ENCODE measurements at places on chromosomes 2 and 18. TPM values are rescaled to one million over a fixed set of nuclear protein-coding genes. Genes with fewer than 3 reads are reported as not detected.

LRP1B gene
- 21.8 TPM for total RNA-seq

TSPYL6 gene
- not detected for total RNA-seq

DNA sequence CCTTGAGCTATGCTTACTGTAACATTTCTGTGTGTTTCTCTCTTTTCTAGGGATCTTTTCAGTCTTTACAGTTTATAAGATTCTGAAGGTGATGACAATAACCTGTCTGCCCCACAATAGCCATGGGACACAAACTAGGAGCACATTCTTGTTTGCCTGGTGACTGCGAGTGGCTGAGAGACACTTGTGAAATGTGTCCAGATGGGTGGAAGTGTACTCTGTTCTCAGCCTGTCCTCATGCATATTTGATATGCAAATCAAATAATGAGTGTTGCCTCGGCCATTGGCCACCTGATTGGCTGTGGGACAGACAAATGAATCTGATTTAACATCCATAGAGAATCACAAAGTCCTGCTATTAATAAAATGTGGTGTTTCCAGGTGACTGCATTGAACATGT lies 246.2 kb downstream of the HNMT start:
- no peak for DNase-seq

- no peak for DNase-seq
Measured at GRCh38 chr2:11109002-11109401, 46.3 kb upstream of the SLC66A3 start.

- no peak for DNase-seq
Measured at GRCh38 chr2:20361893-20362292, 11.2 kb upstream of the PUM2 start.

GRCh38 chr2:68768461-68768860 lies 33.9 kb downstream of the ARHGAP25 start:
- DNase-seq: no peak
